ENCODE measurements at places on chromosomes 1 and 21.

DNA sequence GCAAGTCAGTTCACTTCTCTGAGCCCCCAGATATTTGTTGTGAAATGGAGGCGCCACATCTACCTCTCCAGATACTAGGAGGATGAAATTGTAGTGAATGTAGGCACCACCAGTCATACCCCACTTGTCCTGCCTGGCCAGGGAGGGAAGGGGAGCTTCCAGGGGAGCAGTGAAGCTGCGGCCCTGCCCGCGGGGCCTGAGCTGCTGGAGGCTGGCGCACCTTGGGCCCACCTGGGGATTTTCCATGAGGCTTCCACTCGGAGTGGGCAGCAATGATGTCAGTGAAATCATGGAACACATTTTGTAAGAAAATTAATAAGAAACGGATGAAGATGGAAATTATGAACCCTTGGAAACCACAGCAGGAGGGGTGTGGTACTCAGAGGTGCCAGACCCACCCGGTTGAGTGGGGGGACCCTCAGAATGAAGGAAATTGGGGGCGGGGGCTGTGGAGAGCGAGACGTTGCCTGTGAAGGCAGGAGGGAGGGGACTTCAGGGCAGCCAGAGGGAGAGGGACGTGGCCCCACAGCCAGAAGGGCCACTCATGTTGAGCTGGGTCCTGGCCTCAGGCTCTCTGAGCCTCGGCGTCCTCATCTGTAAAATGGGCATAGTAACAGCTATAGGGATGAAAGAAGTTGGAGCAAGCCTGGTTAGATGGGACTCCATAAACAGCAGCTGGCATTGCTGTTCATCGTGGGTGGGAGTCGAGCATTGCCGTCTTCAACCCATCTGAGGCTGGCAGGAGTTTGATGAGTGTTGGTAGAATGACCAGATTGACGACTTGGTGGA lies 101.6 kb downstream of the EPHB2 start:
- no peak for DNase-seq

DNA sequence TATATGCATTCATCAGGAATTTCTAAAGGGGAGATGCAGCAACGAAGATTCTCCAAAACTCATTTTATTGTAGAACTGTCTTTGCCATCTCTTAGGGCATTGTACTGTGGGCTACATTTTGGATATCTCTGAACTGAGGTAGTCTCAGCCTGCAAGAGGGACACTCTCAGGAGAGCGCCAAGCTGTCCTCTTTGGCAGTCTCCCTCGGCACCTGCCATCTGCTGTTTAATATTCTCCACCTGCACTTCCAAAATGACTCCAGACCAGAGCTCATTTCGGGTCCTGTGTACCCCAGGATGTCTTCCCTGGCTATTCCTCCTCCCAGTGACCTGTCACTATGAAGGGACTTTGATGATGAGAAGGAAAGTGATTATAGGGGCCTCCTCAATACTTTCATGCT lies 356.3 kb upstream of the C1orf174 start:
- DNase-seq = no peak

DNA sequence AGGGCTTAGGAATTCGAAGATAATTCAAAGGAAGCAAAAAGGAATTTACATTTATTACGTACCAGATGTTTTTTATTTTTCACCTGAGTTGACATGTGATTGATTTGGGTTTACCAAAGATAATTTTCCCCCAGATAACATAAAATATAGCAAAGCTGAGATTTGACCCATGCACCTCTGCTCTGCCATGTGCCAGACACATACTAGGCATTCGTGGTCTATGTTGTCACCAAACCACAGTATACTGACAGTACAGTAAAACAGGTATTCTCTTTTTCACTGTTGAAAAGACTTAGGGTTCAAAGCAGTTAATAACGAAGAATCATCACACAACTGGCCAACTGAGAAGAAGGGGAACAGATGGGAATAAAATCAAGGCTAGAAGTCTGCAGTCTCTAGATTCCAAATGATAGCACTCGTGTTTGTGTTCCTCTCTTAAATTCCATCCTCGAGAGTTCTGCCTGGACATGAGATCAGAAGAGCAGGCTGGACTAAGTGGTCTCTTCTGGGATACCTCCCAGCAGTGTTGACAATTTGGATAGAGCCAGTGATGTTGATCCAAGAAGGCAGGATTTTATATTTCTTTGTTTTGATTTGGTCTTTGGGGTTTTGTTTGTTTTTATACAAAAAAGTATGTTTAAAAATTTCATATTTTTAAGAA lies 85.3 kb upstream of the RAVER2 start:
- DNase-seq = no peak

DNA sequence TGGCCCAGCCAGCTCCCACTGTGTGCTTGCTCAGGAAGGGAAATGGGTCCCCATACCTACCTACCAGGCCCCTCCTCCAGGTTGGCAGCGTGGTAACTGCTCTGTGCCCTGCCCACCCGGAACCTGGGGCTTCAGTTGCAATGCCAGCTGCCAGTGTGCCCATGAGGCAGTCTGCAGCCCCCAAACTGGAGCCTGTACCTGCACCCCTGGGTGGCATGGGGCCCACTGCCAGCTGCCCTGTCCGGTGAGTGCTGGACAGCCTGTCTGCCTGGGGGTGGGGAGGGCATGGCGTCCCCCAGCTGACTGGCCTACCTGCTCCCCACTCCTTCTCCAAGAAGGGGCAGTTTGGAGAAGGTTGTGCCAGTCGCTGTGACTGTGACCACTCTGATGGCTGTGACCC lies 10.8 kb upstream of the LRRC71 start:
- DNase-seq = no peak

GRCh38 chr1:172585861-172586260 lies 52.9 kb downstream of the SUCO start:
- DNase-seq = no peak

DNA sequence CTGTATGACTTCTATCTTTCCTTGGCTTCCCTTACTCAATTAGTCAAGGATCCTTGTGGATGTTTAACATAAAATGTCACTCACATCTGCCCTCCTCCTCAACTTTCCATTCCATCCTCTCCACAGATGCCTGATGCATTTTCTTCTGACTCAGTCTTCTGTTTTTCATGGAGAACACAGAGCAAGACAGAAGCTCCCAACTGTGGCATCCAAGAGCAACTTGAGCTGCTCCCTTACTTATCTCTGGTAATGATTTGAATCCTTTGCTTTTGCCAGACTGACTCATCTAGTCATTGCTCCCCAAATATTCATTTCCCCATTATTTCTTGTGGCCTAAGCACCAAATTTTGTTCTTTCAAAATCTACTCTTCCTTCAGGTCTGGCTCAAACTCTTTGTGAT lies 120.6 kb downstream of the LYPLAL1 start:
- DNase-seq = no peak

GRCh38 chr1:62725255-62725654 lies 37.1 kb upstream of the DOCK7 start:
- DNase-seq = no peak

GRCh38 chr1:199404191-199404590 lies 623.3 kb upstream of the NR5A2 start:
- no peak for DNase-seq

DNA sequence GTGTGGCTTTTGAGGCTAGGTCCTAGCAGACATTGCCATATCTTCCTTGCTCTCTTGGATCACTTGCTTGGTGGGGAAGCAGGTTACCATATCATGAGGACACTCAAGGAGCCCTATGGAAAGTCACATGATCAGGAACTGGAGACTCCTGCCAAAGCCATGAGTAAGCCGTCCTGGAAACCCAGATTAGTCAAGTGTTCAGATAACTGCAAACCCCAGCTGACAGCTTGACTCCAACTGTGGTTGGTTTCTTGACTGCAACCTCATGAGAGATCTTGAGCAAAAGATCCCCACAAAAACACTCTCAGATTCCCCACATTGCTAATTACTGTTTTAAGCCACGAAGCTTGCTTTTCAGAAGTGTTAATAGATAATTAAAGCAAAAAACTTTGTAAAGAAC lies 58.6 kb downstream of the CACNA1E start:
- DNase-seq = no peak

- no peak for DNase-seq
Measured at GRCh38 chr1:154159554-154159953, 4.7 kb upstream of the NUP210L start.

DNA sequence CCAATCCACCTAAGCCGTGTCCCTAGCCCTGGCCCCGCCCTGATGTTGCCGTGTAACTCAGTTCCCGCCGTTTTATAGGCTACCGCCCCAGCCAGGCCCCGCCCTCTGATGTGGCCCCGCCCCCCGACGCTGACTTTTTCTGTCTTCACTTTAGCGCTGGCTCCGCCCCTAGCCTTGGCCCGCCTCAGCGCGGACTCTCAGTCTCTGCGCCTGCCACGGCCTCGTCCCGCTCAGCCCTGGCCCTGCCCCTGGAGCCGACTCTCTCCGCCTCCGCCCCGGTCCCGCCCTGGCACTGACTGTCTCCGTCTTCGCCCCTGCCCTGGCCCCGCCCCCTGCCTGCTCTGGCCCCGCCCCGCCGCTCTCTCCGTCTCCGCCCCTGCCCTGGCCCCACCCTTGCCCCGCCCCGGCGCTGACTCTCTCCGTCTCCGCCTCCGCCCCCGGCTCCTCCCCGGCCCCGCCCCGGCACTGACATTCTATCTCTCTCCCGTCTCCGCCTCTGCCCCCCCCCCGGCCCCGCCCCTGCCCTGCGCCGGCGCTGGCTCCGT lies 5.2 kb downstream of the MATN1 start:
- DNase-seq = peak; percentile 99

- no peak for DNase-seq
Measured at GRCh38 chr1:12415038-12415466, 185.2 kb downstream of the VPS13D start.

Data from DMS79 treated with DMSO at 0.1 percent for 48 hours (cell line).